ENCODE measurements at places on chromosomes 1 and 21.

DNA sequence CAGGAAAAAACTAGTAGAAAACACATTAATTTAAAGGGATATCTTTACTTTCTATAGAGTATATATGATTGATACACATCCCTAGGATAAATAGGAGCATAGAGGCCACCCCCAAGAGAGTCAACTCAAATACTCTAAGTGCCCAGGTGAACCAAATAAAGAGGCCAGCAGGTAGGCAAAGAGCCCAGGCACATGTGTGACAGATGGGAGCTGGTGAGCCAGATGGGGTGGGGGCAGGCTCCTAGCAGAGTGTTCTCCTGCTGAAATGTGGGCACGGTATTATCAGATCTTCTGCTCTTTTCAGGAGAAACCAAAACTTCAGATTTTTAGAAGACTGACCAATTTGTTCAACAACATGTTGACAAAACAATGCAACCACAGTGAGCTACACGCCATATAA, 333.4 kb upstream of the PKN2 start:
- no peak for DNase-seq

DNA sequence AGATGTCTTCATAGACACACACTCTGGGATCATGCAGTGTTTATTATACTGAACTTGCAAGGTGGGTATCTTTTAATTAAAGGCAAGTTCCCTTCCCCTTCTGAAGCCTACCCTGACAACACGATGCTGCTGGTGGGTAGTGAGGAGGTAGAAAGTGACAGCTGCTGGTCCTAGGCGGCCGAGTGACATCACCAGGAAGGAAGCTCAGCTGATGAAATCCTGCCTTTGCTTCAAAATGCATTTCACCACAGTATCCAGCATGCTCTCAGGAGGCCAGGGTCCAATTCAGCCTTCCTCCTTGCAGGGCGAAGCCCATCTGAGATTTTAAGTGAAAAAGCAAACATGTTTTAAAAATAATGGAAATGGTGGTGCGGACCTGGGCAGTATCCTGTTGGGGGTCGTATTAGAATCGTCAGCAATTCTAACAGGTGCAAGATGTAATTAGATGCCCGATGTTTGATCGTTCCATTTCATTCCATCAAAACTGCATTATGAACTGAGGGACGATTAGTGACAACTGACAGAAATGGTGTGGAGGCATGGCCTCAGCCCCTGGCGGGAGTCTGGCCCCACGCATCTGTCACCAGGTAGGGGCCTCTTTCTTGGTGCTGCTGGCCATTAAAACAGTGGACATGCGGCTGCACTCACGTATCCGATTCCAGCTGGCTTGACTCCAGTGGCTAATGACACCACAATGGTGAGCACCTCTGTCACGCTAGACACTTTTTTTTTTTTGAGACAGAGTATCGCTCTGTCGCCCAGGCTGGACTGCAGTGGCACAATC, 324.8 kb upstream of the C1orf174 start:
- no peak for DNase-seq

- DNase-seq: no peak
These were observed 11.2 kb upstream of the HJV start for GRCh38 chr1:146032631-146033219.

- no peak for DNase-seq
These were observed 1542.6 kb downstream of the PLA2G4A start for GRCh38 chr1:188371295-188371806.

DNA sequence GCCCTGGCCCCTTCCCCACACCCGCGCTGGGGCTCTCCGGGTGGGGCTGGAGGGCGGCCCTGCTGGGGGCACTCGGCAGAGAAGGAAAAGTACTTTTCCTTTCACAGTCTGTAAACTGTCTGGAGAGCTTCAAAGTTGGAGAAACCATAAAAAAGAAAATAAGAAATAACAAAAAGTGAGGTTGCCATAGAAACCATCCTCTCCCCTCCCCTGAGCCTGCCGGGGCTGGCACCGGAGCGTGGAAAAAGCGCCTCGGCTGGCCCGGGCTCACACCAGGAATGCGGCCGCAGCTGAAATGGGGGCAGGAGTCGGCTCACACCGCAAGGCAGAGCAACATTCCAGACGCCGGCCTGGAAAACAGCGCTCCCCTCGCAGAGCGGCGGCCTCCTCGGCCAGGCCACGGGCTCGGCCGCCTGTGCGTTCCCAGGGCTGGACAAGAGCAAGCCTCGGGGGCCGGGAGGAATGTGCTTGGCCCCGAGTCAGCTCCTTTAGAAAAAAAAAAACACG, 69.2 kb downstream of the MORN1 start:
- no peak for DNase-seq

DNA sequence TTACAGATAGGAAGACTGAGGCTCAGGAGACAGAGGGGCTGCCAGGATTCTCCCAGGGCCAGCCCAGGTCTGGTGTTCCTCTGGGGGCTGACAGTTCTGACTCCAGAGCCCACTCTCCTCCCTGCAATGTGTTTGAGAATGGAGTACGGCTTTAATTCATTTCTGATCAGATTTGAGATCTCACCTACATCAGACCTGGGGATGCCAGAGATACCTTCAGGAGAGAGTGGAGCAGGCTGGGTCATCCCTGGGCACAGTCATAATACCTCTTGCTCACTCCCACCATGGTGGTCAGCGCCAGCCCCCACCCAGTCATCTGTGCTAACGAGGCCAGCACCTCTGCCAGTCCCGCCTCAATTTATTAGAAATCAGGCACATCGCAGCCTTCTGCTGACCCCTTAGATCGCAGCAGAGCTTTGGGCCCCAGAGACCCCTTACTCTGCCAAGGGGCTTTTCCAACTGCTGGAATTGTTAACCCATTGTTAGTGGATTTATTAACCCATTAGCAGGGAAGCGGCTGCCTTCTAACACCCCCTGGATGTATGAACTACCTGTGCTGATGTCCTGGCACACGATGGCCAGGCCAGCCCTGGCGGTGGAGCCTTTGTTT, 352.1 kb downstream of the MATN1 start:
- DNase-seq: no peak

DNA sequence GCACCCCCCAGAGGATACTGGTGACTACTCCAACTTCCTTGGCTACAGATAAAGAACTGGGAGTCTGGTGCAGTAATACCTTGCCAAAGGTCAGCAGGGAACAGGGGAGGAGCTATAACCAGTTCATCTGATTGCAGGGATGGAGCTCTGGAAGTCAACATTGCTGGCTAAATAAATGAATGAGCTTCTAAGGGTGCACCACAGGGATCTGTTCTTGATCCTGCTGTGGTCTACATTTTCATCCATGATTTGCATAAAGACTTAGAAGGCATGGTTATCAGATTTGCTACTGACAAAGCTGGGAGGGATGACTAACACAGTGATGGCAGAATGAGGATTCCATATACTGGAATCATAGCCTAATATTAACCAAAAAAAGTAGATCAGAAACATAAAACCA, 18.3 kb downstream of the PLEKHA6 start:
- no peak for DNase-seq

DNA sequence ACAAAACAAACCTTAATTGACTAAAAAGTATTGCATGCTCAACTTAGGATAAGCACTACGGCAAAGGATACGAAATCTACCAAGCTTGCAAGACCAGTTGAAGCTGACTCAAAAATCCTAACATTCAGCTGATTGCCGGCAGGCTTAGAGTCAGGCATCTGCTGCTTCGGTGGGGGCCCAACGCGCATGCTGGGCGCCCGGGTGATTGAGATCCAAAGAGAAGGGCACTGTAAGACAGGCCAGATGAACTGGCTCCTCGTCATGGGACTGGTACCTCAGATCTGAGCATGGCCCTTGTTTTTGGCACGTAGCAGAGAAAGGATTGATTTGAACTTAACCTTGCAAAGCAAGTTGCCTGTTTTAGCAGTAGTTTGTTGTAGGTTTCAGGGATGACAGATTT, 86.6 kb downstream of the PRDM2 start:
- no peak for DNase-seq

- DNase-seq: no peak
These were observed 93.0 kb downstream of the DYRK1A start for GRCh38 chr21:37459575-37459974.

- no peak for DNase-seq
These were observed 2.5 kb downstream of the ADAMTSL4 start for GRCh38 chr1:150551784-150552127.

DNA sequence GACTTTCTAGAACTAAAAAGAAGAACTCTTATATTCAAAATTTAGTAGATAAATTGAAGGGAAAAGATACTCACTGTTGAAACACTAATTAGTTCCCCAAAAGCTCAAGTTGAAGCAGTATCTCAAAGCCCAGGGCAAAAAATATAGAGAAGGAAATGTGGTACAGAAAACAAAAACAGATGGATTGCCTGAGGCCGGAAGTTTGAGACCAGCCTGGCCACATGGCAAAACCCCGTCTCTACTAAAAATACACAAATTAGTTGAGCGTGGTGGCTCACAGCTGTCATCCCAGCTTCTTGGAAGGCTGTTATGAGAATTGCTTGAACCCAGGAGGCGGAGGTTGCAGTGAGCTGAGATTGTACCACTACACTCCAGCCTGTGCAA, 36.0 kb downstream of the FAM177B start:
- no peak for DNase-seq

DNA sequence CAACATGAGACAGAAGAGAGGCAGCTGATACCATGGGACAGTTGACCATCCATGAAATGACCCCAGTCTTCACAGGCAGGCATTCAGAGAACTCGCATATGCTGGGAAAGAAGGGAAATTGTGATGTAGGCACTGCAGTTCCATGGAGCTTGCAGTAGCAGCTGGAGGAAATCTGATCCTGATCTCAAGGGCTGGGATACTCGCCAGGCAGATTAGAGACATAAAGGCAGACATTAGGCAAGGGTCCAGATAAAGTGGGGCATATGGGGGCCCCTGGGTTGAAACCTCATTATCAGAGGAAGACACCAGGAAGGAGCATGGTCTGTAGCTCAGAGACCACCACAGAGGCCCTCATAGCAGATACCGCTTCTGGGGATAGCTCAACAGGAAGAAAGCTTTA, 48.7 kb upstream of the TNR start:
- DNase-seq: no peak

DNA sequence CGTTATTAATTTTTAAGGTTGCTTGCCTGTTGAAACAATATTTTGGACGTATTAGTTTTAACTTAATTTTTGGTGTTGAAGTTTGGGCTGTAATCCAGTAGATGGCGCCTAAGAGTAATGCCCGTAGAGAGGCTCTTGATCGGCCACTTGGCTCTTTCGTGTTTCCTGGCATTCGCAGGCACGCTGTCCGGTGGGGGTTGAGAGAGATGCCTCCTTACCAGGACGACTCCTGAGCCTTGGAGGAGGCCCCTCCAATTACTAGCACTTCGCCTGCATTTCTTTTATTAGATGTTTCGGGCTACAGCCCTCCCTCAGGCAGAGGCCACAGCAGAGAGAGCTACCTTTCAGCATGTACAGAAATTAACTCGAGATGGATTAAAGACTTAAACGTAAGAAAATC, 12.0 kb downstream of the OR2M4 start:
- no peak for DNase-seq

DNA sequence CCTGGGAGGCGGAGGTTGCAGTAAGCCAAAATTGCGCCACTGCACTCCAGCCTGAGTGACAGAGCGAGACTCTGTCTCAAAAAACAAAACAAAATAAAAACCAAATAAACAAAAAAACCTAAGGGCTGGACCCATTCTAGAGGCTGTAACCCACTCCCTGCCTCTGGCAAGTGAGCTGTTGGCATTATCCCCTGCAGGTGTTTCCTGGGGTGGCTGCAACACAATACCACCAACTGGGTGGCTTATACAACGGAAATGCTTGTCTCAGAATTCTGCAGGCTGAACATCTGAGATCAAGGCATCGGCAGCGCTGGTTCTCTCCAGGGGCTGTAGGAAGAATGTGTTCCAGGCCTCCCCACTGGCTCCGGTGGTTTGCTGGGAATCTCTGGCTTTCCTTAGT, 15.2 kb downstream of the LRRC38 start:
- DNase-seq: no peak

GRCh38 chr21:41251961-41252642, 64.5 kb upstream of the FAM3B start:
- DNase-seq: no peak

All from T-helper 9 cell (primary cell).